ENCODE measurements at places on chromosomes 13 and 19. TPM values are rescaled to one million over a fixed set of nuclear protein-coding genes. Genes with fewer than 3 reads are reported as not detected.
A peak's percentile ranks its signal among the peaks of the same experiment; 100 is the strongest.

GRCh38 chr13:30415430-30416030 lies 6.8 kb upstream of the UBE2L5 start:
- no peak overlapping the region for H3K4me3 ChIP-seq
- no peaks in the 10 kb centered on the region for H3K4me1 ChIP-seq
- no peak overlapping the region for H3K27ac ChIP-seq
- no peaks in the 10 kb centered on the region for H3K36me3 ChIP-seq
- DNase-seq = no peak

- DNase-seq = no peak
- no peak overlapping the region for H3K4me3 ChIP-seq
- H3K4me1 ChIP-seq = peaks cover 4% of the 10 kb centered on the region
- no peak overlapping the region for H3K27ac ChIP-seq
- no peaks in the 10 kb centered on the region for H3K36me3 ChIP-seq
Observed at GRCh38 chr13:43564952-43565351, 221.8 kb downstream of the ENOX1 start.

- peaks cover 3% of the 10 kb centered on the region for H3K36me3 ChIP-seq
- peak; percentile 98 for DNase-seq
- no peak overlapping the region for H3K27ac ChIP-seq
- H3K27me3 ChIP-seq = no peaks in the 10 kb centered on the region
Observed at GRCh38 chr19:19531951-19532805, 3.5 kb downstream of the YJEFN3 start.

GRCh38 chr19:36488118-36488845 lies 1.1 kb downstream of the ZNF566 start:
- peak overlapping the region; percentile 77 for H3K4me3 ChIP-seq
- no peak for DNase-seq
- peaks cover 11% of the 10 kb centered on the region for H3K4me1 ChIP-seq
- peak overlapping the region; percentile 89 for H3K27ac ChIP-seq
- peaks cover 7% of the 10 kb centered on the region for H3K36me3 ChIP-seq

DNA sequence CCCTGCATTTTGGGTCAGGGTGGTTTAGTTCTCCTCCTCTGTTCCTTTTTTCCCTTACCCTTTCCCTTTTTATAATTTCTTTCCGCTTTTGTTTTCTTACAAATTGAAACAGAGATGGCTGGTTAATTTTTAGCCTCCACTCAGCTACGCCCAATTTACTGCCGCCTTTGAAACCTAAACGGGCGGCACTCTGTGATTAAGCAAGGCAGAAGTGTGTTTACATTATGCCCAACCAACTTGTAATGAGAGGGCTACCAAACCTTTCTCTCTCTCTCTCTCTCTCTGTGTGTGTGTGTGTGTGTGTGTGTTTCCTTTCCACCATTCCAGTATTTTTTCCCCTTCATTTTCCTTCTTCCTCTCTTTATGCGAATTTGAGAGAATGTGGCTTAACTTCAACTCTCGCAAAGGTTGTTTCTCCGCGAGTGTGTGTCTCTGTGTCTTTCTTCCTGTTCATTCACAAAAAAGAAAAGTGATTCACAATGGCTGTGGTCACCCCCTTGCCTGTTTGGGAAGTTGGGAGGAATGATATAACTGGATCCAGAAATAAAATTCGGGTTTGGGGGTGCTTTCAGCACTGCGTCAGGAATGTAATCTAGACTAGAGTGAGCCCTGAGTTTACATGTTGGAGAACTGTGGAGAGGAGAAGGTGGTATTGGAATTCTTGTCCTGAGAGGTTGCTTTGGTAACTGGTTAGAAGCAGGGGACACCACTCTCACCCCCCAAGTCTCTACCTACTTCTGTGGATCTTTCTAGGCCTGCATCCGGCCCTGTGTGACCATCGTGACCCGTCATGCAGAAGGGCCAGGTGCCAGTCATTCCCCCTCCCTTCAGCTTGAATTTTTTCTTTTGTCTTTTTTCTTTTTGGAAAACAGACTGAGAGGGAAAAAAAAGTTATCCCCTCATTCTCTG lies 31.4 kb downstream of the NFIX start:
- H3K27me3 ChIP-seq = no peaks in the 10 kb centered on the region
- peaks cover 80% of the 10 kb centered on the region for H3K4me1 ChIP-seq
- no peak for DNase-seq
- peak overlapping the region; percentile 84 for H3K27ac ChIP-seq
- no peaks in the 10 kb centered on the region for H3K36me3 ChIP-seq

The PDX1 gene
- not detected for total RNA-seq

The NUFIP1 gene
- total RNA-seq = 3.8 TPM

The ZNF835 gene
- 2.9 TPM for total RNA-seq

All from upper lobe of left lung (tissue), 6 donors.